ENCODE measurements at places on chromosomes 16 and 17.

DNA sequence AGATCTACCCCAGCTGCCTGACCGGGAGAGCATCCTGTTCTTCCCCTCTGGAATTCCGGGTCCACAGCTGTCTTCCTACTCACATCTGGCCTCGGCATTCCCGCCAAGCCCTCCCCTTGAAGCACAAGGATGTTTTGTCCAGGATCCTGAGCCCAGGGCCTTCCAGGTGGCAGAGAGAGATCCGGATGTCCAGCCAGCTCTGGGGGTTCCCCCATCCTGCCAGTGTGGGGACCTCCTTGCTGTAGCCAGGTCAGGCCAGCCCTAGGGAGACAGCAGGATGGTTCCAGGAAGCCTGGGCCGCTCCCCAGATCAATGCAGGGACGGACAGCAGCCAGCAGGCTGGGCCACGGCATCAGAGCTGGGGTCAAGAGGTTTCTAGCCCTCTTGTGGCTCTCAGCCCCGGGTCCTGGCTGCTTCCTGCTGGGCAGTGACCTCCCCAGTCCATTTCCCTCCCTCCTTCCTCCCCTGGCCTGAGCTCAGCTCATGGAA, 55.3 kb downstream of the SOCS3 start:
- DNase-seq: no peak

DNA sequence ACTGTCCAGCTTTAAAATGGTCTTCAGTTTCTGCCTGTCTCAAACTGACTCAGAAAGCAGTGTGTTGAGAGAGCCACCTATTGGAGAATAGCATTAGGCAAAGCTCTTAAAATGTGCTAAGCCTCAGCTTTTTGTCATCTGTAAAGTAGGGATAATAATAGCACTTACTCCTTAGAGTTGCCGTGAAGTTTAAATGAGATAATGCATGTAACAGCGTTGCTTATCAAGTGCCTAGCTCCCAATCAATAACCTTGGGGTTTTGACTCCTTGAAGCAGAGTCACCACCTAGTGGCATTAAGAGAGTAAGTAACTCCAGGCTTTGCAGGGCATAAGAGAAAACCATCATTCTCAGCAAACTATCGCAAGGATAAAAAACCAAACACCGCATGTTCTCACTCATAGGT, 163.3 kb downstream of the HS3ST2 start:
- DNase-seq: peak; percentile 39

GRCh38 chr16:5906351-5906750, 808.8 kb upstream of the EEF2KMT start:
- no peak for DNase-seq

DNA sequence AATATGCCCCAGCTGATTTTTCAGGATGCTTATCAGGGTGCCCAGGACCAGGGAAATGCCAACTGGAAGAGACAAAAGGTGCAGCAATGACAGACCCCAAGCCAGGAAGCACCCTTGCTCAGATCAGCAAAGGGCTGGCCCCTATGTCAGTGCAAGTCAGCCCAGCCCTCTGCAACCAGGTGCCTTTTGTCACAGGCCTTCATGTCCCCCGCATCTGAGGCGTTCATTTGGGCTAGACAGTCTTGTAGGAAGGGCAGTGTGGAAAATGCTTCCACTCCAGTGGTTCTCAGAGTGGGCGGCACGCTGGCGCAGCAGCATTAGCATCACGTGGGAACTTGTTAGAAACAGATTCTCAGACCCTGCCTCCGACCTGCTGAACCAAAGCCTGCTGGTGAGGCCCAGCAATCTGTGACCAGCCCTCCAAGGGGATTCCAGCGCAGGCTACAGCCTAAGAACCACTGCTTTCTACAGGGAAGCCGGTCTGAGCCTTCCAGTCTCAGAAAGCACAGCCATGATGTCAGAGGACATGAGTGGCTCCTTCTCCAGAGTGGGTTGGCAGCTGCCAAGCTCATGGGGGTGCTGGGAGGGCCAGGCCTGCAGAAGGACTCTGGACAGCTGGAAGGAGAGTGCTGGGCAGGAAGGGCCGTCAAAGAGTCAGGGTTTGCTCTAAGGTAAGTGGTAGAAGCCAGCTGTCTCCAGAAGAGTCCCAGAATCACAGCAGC, 13.1 kb downstream of the SLC47A2 start:
- no peak for DNase-seq

- DNase-seq: no peak
Observed at GRCh38 chr16:76293980-76294379, 16.8 kb downstream of the CNTNAP4 start.

DNA sequence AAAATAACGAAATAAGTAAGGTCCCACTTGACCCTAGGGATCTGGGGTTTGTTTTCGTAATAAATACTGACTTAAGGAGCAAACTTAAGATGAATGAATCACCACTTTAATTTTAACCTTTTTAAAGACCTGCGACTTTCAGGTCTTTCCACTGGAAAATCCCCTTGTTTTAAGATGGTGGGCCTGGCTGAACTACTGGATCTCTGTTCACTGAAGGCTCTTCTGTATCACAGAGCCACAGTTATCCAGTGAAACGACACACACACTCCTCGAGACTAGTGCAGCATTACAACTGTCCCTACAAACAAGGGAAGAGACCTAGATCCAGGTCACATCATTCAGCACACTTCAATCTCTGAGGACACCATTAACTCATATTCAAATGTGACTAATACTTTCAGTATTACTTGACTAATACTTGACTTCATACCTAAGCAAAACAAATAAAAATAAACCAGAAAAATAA, 299.0 kb downstream of the CEP112 start:
- no peak for DNase-seq

DNA sequence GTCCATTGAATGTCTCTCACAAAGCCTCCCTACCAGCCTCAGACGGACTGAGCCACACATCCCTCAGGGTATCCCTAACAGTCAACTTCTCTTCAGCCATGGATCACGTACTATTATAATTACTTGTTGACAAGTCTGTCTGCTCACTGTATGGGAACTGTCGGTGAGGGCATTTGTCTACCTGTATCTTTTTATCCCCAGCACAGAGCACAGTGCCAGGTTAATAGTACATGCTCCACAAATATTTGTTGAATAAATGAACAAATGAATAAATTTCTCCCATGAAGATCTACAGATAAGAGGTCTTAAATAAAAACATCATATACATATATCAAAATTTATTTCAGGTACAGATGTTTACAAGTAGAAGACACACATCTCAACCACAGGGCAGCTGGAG, 414.0 kb downstream of the SOX9 start:
- DNase-seq: no peak

GRCh38 chr16:2963074-2963722, 877 bp upstream of the KREMEN2 start:
- DNase-seq: no peak

Data from HepG2 (cell line).